DMS 273 treated with DMSO at 0.1 percent for 48 hours (cell line): ENCODE measurements at places on chromosomes 11 and 22.

- DNase-seq = no peak
Observed at GRCh38 chr11:69369945-69370344, 76.0 kb downstream of the MYEOV start.

DNA sequence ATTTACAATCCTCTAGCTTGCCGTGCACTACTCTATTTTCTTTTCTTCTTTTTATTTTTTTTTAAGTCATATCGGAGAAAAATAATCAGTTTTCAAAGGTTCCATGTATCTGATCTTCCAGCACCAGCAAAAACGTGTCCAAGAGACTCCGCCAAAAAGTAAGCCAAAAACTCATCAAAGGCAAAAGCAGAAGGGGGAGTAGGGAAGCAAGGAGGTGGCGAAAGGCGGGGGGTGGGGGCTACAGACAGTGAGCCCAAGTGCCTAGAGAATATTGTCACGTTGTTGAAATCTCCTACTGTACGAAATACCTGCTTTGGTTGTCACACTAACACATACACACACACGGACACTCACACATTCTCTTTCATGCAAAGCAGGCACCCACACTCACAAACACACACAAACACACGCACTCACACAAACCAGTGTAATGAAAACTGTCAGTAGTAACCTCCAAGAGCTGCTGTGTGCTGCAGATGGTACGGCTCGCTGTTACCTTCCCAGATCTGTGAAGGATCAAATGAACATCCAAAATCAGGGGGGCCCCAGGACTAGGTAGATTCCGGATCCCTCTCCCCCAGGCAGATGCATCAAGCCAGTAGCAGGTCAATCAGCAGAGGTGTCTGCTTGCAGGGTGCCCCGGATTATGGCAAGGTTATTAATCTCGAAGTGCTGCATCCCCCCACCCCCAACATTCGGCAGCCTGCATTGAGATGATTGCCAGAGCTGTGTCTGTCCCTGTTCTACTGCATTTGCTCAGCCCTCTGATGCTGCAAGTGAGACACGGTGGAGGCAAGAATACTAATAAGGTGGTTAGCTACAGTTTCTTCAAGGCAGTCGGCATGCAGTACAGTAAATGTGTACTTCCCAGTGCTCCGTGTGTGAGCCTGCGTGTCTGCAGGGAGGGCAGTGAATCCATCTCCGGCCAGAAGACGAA is at the start of gene LRRC4C:
LRRC4C (minus strand) TSS at position 188 of the 937 bp plus-strand sequence.
- no peak for DNase-seq

- DNase-seq = no peak
Observed at GRCh38 chr11:94830722-94831510, 62.8 kb downstream of the AMOTL1 start.

DNA sequence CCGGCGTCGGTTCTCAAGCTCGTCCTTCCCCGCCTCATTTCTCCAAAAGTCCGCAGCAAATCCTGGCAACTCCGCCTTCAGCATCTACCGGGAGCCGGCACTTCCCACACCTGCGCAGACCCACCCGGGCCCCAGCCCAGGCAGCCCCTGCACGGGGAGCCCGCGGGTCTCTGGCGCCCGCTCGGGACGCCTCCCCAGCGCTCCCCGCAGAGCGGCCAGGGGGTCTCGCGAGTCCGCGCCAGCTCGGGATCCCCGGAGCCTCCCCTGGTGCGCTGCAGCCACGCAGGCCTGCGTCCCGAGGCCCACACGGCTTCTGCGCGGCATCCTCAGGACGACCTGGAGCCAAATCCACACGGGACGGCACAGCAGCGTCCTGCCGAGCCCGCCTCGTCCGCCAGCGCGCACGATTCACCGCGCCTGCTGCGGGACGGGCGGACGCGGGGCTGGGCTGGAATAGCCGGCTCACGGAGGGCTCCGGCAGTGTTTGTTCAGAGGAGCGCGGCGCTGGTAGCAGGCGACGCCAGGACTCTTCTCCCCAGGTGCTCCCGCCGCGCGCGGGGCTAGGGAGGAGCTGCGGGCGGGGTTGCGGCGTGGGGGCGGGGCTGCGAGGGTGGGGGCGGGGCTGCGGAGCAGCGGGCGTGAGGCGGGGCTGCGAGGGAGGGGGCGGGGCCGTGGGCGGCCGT is 816 bp upstream of the PHRF1 start:
- DNase-seq = no peak

GRCh38 chr11:18265949-18266348 is at the start of gene SAA1:
Gene SAA1, plus strand, starts transcription at chr11:18266264. Its CDS starts 624 bp downstream, at chr11:18266888.
- DNase-seq = no peak

GRCh38 chr11:77842441-77843121 is 21.6 kb downstream of the AAMDC start:
- DNase-seq = no peak

DNA sequence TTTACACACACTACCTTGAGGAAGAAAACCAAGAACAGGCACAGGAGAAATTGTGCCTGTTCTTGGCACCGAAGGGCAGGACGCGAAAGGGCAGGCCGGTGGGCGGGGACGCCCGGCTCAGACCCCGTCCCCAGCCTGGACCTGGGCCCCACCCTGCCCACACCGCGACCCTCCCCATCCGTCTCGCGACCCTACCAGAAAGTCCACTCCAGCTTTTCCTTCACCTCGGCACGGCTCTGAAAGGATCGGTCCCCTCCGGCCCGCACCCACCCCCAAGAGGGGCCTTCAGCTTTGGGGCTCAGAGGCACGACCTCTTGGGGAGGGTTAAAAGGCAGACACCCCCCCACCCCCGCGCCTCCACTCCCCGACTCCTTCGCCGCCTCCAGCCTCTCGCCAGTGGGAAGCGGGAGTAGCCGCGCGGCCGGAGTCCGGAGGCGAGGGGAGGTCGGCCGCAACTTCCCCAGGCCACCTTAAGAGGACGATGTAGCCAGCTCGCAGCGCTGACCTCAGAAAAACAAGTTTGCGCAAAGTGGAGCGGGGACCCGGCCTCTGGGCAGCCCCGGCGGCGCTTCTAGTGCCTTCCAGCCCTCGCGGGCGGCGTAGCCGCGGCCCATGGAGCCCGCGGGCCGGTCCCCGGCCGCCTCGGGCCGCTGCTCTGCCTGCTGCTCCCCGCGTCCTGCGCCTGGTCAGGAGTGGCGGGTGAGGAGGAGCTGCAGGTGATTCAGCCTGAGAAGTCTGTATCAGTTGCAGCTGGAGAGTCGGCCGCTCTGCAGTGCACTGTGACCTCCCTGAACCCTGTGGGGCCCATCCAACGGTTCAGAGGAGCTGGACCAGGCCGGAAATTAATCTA is 4.4 kb downstream of the SEC14L6 start:
- no peak for DNase-seq

GRCh38 chr22:41862160-41862529 is 29.2 kb downstream of the SREBF2 start:
- DNase-seq = no peak
